Stimulated activated CD4-positive, alpha-beta T cell treated with anti-CD3 and anti-CD28 coated beads, TNF-alpha, amount 100 ng/mL, for 24 hours (primary cell): ENCODE measurements at places on chromosomes 7 and 10.

GRCh38 chr10:124728830-124729661 is 15.1 kb downstream of the FAM53B start:
- DNase-seq: no peak

- no peak for DNase-seq
These were observed 954.9 kb downstream of the CNTNAP2 start for GRCh38 chr7:147071536-147071935.

DNA sequence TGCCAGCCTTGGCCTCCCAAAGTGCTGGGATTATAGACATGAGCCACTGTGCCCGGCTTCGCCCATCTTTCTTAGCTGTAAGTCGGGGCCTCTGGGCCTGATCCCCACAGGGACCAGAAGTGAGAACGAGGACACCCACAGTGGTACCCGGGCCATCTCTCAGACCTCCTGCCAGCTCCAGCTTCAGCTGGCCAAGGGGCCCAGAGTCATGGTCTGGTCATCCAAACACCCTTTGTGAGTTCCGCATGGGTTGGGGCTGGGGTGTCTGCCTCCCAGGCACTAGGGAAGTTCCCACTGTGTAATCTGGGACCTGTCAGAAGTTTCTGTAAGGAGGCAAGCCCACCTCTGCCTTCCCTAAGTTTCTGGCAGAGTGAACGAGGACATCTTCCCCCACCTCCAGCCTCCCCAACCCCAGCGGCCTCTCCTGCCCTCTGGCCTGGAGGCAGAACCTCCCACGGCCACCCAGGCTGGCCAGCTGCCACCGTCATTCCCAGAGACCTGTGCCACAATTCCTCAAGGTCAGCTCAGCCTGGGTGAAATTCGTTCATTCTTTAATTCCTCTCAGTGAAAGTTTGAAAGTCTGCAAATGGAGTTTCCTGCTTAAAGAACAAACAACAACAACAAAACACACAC is 19.5 kb upstream of the FOXL3 start:
- no peak for DNase-seq

GRCh38 chr7:74355091-74355490 is 65.9 kb downstream of the CLIP2 start:
- no peak for DNase-seq

DNA sequence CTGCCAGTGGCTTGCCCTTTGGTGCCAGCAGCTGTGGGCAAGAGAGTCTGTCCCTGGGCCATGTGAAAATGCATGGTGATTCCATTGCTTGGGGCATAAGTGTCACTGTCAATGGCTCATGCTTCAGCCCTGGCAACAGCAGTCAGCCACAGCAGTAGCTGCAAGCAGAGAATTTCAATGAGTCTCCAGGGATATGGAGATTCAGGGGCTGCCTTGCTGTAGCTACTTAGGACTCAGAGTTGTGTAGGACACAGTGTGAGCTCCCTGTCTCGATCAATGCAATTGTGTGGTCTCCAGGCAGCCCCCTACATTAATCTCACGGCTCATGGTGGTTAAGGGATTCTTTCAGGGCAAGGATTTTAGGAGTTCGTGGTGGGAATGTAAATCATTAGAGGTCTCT is 126.3 kb upstream of the STARD3NL start:
- DNase-seq: no peak

GRCh38 chr7:3432911-3433310 is 131.9 kb downstream of the SDK1 start:
- no peak for DNase-seq

- DNase-seq: no peak
These were observed 56.0 kb upstream of the SDK1 start for GRCh38 chr7:3245077-3245476.

GRCh38 chr10:96740579-96741281 is 20.4 kb upstream of the PIK3AP1 start:
- DNase-seq: no peak

DNA sequence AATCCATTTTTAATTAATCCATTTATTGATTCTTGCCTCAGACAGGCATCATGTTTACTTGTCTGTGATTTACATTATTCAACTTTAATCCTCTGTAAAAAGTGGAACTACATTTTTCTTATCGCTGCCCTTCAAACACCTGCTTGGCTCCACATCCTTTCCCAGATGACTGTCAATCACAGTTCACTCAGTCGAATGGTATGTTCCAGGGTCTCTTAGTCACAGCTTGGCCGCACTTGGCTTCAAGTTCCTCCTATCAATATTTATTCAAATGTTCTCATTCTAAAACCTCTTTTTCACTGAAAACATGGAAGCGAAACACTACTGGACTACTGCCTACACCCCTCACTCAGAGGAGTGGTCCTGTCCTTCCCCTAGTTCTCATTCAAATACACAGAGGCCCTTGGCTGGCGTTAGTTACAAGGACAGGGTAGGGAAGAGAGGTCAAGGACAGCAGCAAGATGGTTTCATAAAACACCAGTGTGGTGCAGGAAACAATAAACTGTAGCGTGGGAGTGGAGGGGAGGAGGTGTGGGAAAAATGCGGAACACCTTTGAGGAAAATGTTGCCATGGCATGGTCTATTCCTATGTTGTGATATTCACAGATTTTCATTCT is 143.2 kb downstream of the USP6NL start:
- DNase-seq: no peak

- DNase-seq: peak; percentile 87
These were observed 72.8 kb upstream of the ZNF722 start for GRCh38 chr7:63925626-63926460.

- no peak for DNase-seq
These were observed 141.8 kb downstream of the C7orf25 start for GRCh38 chr7:42770114-42770513.

DNA sequence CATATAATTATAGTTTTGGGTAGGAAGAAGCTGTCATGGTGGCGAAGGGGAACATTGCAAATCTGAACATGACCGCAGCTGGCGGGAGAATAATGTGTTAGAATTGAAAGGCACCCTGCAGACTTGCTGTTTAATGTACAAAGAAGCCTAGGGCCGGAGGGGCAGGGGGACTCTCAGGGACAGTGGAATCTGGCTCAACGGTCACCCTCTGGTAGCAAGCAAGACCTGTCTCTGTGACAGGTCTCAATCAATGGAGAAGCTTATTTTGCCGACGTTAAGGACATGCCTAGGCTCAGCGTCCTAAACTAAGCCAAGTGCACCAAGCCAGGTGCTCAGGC is 177.3 kb downstream of the NSUN6 start:
- DNase-seq: no peak

DNA sequence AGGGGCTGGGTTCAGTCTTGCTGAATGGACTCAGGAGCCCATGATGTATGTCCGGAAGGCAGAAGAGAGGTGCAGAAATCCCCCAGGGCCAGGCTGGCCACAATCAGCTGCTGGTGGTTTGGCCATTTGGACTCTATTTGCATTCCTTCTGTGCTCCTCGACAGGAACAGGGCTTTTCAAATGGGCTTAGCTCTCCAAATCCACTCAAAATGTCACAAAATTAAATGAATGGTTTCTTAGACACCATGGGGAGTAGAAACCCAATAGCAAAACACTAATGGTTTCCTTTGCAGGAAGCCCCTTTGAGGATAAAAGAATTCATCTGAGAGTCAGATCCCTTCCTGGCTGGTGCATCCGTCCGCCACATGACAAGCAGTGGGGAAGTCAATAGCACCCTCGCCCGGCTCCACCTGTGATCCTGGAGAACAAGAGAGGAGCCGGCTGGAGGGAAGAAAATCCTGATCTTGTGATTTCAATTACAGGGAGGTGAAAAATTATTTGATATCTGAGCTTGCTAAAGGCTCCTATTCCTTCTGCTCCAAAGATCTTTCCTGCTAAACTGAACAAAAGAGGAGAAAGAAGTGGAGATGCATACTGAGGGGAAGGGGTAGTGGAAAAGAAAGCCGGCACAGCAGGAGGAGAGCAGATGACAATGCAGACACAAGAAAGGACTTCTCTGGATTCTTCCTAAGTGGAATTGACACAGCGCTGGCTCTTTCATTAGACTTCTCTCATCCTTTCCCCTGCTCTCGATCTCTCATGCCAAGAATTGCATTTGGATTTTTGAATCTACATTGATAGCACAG is 190.7 kb downstream of the C7orf25 start:
- DNase-seq: no peak

GRCh38 chr10:1117651-1118050 is 61.5 kb downstream of the WDR37 start:
- no peak for DNase-seq

- DNase-seq: no peak
These were observed 48.7 kb downstream of the CAMK2B start for GRCh38 chr7:44276571-44277221.

DNA sequence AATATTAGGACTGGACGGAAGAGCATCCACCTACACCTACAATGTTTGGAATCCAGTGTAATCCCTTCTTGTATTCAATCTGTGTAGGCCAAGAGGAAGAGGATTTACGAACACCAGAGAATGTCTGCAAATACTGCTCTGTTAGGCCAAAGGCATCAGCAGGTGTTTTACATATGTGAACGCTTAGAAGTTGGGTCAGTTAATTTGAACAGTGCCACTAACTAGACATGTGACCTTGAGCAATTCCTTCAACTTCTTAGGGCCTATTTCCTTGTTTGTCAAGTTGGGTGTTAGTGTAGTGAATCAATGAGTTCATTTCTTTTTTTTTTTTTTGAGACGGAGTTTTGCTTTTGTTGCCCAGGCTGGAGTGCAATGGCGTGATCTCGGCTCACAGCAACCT is 35.4 kb downstream of the MYPN start:
- DNase-seq: no peak

GRCh38 chr10:70528741-70529362 is 50.3 kb downstream of the PALD1 start:
- no peak for DNase-seq

GRCh38 chr7:156196649-156197048 is 384.4 kb upstream of the SHH start:
- no peak for DNase-seq

GRCh38 chr7:128868624-128869137 is 6.0 kb downstream of the ATP6V1F start:
- no peak for DNase-seq

GRCh38 chr7:104931181-104931781 is 82.7 kb upstream of the KMT2E start:
- DNase-seq: no peak

GRCh38 chr7:46494441-46494840 is 573.4 kb upstream of the IGFBP3 start:
- no peak for DNase-seq

DNA sequence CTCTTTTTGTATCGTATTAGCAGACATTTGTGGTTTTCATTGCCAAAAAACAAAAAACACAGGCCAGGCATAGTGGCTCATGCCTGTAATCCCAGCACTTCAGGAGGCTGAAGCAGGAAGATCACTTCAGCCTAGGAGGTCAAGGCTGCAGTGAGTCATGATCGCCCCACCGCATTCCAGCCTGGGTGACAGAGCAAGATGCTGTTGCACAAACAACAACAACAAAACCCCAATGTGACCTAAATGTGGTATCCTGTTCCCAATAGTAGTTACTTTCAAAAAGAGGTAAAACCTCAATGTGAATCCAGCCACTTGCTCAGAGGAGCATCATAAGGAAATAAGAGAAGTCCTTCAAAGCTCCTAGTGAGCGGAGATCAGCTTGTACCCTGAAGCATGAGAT is 45.8 kb upstream of the SKAP2 start:
- no peak for DNase-seq
